ENCODE measurements at places on chromosomes 6 and 20.

DNA sequence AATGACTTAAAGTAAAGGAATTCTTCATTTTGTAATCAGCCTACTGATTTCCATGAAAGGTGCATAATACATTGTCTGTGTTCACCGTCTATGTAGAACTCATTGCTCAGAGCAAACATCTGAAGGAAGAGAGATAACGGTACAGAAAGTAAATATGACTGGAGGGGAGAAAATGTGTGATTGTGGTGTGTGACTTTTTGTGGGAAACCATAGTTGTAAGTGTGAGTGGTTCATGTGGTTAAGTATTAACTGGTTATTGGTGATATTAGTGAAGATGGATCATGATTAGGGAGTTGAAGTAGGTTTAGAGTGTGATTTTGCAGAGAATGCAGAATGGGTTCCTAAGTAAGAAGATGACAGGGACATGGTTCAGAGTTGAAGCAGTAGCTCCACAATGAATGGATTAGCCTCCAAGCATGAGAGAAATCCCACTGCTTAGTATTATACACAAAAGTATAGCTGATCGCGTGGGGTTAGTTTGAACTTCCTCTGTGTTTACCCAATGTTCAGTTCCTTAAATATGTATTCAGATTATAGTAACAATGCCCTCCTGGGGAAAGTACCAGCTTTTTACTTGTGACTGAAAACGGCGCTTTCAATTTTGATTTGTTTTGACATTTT is 368.9 kb downstream of the UTRN start:
- peak; percentile 39 for DNase-seq

- DNase-seq, result no peak
Measured at GRCh38 chr6:106974336-106974998, at the start of gene CD24. Gene CD24, minus strand, starts transcription at chr6:106974729. Its CDS starts 83 bp downstream, at chr6:106974646.

- DNase-seq, result no peak
Measured at GRCh38 chr6:28205879-28206278, 19.2 kb upstream of the ZSCAN9 start.

DNA sequence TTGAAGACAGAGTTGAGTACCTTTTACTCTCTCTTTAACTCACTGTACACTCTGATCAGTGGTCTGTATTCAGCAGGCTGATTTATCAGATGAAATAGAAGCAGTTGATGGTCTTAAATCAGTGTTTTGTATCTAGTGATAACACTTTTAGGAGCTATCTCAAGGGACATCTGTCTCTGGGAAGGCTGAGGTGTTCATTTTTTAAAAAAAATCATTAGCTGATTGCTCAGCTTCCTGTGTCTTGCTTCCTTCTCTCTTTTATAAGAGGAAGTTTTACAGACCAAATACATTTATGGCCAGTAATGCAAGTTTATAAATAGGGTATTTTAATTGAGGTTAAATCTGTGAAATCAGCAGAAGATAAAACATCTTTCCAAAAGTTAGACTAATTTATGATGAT is 12.0 kb upstream of the CCDC170 start:
- DNase-seq, result peak; percentile 40

- no peak for DNase-seq
Measured at GRCh38 chr6:21111093-21111725, 482.3 kb upstream of the SOX4 start.

GRCh38 chr6:118103381-118104146 is 196.5 kb downstream of the SLC35F1 start:
- DNase-seq, result no peak

Data from CD4-positive, alpha-beta T cell treated with Interleukin-4 for 4 hours (primary cell).